ENCODE measurements at places on chromosomes 6 and 20.

GRCh38 chr6:164048840-164049516 lies 634.5 kb downstream of the QKI start:
- DNase-seq, result peak; percentile 59

- DNase-seq, result peak; percentile 78
These were observed 103.9 kb downstream of the ALDH8A1 start for GRCh38 chr6:134846031-134846430.

DNA sequence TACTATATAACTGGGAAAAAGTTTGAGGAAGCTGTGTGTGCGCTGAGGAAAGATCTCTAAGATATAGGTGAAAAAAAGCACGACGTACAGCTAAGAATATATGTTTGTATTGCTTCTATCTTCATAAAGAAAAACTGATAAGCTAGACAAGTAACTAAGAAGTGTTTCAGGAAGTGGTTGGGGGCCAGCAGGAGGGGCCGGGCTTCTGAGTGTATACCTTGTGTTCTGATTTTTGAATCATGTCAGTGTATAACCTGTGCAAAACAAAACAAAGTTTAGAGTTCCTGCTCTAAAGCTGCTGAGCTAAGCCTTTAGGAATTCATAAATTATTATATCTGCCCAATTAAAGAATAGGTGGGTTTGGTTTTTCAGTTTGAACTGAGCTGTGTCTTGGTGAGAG lies 7.9 kb upstream of the OSER1 start:
- DNase-seq, result no peak

DNA sequence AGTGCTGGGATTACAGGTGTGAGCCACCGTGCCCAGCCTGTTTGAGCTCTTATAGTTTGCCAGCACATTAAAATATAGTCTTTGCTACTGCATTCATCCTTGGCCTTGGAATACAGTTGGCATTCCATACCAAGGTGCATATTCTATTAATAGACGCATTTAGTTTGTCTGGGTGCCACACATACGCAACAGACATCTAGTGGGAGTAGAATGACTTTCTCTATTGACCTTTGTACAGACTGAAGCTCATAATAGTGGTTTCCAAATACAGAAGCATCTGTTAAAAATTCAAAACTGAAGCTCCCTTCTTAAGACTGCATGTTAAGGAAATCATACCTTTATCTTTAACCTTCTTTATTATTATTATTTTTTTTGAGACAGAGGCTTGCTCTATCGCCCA lies 46.7 kb upstream of the FNDC1 start:
- DNase-seq, result no peak

DNA sequence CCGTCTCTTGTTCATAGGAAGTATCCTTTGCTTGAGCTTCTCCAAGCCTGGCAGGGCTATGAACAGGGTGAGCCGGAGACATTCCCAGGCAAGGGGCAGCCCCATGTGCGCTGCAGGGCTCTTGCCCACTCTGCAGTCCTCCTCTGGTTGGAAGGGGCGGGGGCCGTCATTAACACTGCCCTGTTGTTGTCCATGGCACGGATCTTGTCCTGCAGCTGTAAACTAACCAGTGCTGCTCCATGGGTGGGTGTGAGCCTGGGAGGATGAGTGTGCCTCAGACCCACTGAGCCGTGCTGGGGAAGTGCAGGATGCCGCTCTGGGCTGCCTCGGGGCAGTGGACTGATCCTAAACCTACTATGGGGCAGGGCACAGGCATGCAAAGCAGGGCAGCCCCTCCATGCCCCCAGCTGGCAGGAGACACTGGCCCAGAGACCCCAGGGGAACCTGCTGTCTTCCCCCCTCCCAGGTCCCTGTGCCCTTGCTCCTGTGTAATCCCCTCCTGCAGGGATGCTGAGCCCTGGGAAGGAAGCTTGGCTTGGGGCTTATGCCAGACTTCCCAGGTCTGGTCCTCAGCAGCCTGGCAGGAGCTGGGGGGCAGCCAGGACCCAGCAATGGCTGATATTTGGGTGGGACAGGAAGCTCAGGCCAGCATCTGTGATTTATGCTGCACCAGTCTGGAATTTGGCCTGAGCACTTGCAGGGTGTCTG lies 8.5 kb downstream of the EBF4 start:
- no peak for DNase-seq

DNA sequence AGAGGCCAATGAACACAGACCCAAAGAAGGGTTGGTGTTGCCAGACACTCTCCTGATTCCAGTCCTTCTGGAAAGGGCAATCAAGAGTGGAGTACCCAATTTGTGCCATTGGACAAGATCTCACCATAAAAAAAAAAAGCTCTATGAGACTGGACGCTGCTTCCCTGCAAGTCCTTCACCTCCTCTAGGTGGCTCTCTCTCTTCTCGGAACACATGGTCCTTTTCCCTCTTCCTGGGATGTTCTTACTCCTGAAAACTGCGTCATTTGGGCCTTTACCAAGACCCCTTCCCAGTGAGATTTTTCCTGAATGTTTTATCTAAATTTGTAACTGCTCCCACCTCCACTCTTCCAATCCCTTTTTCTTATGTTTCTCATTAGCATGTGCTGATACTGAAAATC lies 280.8 kb downstream of the FOXA2 start:
- DNase-seq, result no peak

DNA sequence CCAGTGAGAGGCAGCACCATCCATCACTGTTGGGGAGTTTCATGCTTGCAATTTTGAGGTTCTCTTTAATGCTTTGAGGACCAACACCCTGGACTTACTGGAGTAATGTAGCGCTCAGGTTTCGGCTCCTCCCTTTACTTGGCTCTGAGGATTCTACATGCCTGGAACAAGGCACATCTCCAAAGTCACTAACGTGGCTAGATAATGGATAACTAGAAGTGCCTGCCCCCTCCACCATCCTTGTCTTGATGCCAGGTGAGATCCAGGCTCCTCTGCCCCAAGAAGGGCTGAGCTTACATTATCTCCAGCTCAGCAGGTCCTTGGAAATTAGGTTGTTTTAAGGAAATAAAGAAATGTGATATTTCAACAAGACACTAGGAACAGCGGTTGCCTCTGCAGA lies 75.5 kb upstream of the ZNFX1 start:
- no peak for DNase-seq

DNA sequence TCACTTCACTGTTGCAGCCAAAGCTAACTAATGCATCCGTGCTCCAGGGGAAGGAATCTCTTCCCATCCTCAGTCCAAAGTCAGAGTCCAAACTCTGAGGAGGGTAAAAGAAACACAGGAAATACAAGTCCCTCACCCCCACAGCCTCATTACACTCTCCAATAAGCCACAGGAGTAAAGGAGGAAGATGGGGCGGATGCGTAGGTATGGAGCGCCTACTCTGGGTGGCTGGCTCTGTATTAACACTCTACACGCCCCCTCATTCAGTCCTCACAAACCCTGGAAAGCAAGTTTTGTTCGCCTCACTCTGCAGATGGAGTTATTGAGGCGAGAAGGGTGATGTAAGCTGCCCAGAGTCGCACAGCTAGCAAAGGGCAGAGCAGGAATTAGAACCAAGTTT lies 242.9 kb downstream of the NRN1 start:
- DNase-seq, result peak; percentile 78

- peak; percentile 23 for DNase-seq
These were observed 1.9 kb downstream of the CDYL start for GRCh38 chr6:4778086-4778485.

DNA sequence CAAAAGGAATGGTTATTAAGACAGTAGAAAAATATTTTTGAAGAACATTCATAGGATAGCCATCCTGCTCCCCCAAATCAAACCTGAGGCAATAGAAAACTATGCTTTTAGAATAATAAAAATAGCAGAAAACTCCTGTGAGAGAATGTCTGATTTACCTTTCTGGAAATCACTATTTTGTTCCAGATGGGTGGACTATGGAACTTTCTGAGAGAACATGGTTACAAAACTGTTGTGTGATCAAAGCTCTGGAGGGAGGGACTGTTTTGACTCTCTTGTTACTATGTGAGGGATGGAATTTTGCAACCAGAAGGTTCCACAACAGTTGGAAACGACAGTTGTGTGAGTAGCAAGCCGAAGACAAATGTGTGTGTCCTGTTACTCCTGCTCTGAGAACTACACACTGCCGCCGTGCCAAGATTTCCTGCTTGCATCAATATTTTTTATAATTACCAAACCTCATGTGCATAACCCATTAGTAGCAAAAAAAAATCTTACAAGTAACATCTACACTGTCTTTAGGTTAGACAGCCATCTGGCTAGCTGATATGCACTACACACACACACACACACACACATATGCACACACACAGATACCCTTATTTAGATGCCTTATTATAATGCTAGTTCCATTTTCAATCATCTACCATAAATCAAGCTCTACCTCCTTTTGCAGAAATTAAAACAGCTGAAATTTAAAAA lies 11.0 kb upstream of the HIVEP1 start:
- peak; percentile 67 for DNase-seq

DNA sequence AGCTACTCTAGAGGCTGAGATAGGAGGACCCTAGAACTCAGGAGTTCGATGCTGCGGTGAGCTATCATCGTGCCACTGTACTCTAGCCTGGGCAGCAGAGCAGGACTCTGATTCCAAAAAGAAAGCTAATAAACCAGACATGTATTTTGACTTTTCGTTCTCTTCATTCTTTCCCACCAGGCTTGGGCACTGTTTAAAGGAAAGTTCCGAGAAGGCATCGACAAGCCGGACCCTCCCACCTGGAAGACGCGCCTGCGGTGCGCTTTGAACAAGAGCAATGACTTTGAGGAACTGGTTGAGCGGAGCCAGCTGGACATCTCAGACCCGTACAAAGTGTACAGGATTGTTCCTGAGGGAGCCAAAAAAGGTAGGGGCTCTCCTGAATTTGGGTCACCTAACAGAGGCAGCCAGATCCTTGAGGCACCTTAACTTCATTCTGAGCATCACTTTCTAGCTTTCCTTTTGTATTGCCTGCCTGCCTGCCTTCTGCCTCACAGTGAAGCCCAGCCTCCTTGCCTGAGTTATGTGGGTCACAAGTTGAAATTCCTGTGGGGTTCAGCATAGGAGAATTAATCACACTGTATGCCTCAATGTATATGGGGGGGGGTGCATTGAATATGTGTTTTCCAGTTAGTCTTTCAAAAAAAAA lies 3.2 kb downstream of the IRF4 start:
- DNase-seq, result no peak

DNA sequence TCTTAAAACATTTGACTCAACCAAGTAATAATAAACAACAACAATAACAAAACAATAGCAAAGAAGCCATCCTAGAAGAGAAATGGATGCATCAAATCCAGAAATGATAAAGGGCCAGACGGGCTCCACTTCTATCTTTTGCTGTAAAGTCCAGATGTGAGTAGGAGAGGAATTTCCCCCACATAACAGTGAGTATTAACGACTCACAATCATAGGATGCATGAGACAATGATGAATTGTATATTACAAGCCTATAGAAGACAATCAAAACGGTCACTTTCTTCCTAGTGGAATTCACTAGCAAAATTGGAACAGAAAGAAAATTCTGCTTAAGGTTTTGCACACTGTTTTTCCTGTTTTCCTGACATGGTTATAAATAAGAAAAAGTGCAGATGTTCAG lies 97.0 kb upstream of the PREP start:
- no peak for DNase-seq

- DNase-seq, result no peak
These were observed 5.1 kb upstream of the TCEA2 start for GRCh38 chr20:64057628-64058498.

DNA sequence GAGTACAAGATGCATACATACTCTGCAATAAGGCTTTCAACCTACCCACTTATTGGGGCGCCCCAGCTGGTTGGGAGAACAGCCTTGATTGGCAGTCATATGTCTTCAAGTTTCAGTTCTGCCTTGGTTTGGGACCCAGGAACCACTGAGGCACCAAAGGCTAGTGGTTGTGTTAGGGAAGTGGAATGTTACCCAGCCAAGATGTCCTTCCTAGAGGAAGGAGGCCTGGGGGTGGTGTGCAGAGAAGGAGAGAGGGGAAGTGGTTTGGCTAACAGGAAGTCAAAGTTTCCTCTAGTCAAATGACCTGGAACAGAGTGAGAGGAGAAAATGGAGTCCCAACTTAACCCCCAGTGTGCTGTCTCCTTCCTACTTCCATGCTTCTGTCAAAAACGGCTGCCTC lies 59.4 kb downstream of the CD164 start:
- DNase-seq, result no peak

DNA sequence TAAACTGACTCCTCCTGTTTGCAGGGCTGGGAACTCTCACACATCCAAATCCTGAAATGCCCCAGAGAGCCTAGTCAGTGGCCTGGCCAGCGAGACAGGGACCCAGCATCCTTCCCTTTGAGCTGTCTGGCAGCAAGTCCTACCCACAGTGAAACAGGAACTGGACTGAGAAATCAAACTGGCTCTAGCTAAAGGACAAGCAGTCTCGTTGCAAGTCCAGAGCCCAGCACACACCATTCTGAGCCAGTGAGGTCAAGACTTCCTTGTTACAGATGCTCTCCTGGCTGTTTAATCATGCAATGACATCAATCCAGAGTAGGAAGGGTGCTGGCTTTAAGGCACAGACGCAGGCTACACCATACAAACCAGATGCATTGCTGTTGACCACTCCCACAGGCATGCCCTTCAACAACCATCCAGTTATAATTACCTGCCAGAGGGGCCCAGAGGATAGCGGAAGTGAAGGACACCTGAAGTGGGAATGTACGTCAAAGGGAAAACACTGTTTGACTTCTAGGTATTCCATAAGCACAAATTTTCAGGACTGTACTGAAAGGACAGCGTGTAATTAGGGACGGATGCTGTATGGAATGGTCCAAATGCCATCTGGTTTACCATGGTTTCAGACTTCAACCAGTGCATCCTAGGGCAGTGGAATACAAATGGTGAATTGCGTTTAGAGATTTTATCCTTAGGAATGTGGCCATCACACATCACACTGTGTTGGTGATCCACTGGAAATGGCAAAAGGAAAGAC lies 114.4 kb downstream of the SLC23A2 start:
- DNase-seq, result no peak

DNA sequence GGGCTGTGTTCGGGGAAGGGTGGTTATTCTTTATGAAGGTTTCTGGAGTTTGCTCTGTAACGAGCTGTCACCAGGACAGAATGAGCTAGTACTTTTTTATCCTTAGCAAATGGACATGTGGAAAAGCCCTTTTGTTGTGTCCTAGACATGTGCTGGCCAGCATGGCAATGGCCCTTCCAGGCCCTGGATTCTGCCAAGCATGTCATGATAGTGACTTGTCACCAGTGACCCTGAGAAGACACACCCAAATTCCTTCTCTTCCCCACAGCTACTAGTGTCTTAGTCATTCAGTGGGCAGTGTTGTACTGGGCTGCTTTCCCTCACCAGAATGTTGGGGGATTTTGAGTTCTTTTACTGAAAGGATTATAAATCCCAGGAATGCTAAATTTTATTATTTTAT lies 74.0 kb upstream of the XRN2 start:
- peak; percentile 34 for DNase-seq

DNA sequence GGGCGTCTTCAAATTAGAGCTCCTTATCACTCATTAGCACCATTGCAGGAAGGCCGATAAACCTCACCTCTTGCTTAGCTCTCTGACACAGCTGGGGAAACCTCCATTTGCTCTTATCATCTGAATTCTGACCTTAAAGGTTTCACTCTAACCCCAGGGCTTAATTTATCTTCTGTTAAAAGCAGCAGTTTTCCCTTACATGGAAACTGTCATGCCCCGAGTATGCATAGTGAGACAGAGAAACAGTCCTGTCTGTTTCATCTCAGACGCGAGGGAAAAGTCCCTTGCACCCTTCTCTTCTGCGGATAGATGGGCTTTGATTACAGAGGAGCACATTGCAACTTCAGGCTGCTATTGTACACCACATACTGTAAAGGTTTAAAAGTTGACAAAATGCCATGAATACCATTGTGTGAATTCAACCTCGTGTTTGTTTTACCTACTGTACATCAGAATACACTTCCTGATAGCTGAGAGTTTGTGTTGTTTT lies 191.5 kb upstream of the BMP2 start:
- DNase-seq, result no peak

GRCh38 chr20:10793766-10794165 lies 120.0 kb upstream of the JAG1 start:
- DNase-seq, result no peak
